ENCODE measurements at places on chromosomes 1 and 21.

GRCh38 chr1:6578624-6579373, 995 bp upstream of the ZBTB48 start:
- no peak for DNase-seq

GRCh38 chr1:98389809-98390208, 271.7 kb upstream of the SNX7 start:
- DNase-seq: no peak

DNA sequence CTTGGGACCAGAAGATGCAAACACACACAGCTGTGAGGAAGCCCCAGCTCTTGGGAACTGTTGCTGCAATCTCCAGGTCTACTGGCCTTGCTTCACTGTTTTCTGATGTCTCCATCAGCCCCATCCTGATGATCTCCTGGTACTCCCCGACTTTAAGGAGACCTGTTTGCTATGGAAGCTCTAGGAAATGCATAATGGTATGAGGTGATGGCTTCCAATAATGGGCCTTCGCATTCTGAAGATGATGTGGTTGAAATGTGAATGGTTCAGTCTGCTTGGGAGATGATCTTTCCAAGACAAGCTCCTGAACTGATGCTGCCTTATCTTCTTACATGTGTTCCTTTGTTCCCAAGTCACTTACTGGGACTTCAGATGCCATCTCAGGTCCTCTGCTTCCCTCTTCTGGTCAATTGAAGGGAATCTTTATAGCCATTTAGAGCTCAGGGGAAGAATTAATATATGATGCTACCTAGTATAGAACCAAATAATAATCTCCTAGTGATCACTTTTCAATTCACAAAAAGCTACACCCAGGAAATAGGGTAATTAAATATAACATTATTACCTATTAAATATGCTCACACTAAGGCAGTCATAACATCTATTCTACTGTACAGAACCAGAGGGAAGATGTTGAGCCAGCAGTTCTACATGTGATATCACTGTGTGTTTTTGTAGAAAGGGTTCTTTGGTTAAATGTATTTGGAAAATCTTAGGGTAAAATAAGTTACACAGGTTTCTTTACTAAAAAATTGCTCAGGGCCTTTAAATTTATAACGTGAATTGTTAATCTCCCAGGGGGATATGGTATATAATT, 73.9 kb upstream of the VTCN1 start:
- DNase-seq: no peak

- DNase-seq: no peak
Measured at GRCh38 chr1:220928320-220928719, 49.1 kb downstream of the HLX start.

DNA sequence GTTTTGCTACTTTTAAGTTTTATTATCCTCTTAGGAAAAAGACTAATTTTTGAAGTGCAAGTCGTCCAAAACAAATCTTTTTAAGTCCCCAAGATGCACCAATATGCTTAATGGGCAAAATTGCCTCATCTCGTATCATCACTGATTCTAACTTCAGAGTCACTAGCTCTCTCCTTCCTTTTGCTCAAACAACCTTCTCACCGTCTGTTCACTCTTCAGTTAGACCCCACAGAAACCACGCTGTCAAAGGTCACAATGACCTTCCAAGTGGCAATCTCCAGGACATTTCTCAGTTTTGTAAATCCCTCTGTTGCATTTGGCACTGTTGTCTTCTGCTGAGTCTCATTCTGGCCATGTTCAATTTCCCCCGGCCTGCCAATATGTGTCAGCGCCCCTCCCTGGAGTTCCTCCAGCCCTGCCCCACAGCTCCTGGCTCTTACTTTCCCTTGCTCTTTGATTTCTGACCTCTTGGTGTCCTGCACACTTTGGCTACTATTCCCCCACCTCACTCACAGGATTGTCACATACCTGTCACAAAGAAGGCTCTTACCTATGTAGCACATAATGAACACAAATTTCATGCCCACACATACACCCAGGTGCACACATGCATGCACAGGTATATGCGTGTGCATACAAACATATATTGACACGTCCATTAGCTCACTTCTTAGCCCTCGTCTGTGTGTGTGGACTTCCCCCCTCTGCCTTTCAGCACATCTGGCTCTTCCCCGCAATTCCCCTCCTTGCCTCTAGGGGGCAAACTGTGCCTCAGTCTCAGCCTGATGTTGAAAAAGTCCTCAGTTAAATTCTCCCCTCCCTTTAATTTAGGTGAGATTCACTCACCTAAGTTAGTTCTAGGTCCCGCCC, 354.0 kb upstream of the DUSP10 start:
- peak; percentile 52 for DNase-seq

DNA sequence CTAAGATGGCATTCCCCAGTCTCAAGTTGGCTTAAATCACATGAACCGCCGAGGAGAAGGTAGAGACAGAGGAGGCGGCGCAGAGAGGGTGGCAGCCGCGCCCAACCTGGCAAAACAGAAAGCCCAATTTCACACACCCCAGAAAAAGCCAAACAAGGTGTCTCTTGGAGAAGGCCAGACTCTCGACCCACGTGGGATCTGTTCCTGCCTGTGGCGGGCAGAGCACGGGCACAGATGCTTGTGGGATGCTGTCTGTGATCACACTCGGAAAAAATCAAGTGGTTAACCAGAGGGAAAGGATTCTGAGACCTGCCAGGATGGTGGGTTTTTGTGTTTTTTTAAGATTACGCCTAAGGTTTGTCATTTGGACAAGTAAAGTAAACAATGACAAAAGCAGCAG, 80.7 kb downstream of the MRPL37 start:
- no peak for DNase-seq

- no peak for DNase-seq
Measured at GRCh38 chr21:44445145-44445812, 10.0 kb upstream of the LRRC3 start.

DNA sequence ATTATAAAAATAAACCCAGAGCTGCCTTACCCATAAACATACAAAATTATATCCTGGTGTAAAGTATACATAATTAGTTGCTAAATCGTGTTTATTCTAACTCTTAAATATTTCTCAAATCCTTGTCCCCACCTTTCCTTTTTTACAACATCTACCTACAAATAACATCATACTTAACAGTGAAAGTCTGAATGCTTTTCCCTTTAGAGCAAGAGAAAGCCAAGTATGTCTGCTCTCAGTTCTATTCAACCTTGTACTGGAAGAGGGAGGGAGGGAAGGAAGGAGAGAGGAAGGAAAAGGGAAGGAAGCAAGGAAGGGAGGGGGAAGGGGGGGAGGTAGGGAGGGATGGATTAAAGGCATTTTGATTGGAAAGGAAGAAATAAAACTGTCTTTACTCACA, 14.6 kb downstream of the DOCK7 start:
- DNase-seq: no peak

DNA sequence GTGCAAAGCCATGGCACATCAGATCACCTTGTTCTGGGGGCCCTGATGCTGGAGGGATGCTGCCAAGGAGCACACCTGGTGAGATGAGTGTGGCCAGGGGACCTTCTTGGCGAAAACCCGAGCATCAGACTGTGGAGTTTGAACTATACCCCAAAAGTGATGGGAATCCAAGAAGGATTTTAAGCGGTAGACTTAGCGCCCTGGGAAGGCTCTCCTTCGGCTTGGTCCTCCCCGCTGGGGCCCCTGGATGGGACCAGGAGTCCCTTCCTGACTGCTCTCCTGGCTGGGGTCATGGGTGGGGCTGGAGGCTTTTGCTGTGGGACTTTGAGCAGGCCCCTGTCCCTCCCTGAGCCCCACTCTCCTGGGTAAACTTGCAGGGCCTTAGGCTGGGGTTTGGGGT, 10.5 kb downstream of the ZNF362 start:
- DNase-seq: no peak

- DNase-seq: no peak
Measured at GRCh38 chr1:110420874-110421793, 13.6 kb upstream of the LAMTOR5 start.

DNA sequence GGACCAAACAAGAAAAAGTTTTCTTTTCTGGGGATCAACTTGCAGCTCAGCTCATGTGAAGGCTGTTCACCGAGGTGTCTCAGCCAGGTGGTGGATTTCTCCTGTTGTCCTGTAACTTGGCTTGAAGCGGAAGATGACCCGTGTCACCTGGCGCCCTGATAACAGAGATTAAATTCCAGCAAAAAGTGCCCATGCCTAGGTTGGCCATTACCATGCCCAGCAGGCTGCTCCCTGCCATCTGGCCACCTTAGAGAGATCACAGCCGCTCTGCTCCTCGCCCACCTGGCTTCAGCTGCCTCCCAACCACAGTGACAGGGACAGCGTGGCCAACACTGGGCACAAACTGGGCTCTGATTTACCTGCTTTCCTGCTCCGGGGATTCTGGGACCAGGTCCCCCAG, 149.5 kb downstream of the ZBTB18 start:
- DNase-seq: no peak

- DNase-seq: no peak
Measured at GRCh38 chr1:62467092-62467491, 30.2 kb downstream of the USP1 start.

GRCh38 chr1:21298981-21299391, 8.7 kb upstream of the ECE1 start:
- DNase-seq: no peak

DNA sequence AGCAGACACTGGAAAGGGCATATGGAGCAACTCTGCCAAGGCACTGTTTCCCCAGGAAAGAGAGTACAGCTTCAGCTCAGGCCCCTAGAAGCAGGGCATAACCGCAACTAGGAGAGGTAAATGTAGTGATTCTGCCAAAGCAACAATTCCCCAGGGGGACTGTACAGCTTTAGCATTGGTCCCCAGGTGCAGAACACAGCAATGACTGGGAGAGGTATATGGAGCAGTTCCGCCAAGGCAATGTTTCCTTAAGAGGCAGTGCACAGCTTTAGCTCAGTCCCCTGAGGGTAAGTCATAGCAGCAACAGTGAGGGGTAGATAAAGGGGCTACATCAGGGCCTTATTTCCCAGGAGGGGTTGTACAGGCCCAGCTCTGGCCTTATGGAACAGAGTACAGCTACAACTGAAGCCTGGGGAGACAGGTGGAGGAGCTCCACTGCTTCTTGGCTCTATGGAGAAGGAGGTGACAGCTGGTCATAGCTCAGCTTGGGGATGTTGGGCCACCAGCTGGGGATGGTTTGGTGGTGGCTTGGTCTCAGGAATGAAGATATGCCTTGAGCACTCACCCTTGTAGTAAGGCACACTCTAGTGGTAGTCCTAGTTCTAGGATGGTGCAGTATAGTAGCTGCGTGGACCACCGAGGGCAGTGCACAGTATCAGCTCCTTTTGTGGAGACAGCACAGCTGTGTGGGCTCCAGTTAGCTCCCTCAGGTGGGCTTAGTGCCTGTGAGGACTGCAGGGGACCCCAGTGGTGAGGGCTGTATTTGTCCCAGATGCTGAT, 582.7 kb downstream of the PTPRC start:
- DNase-seq: no peak

DNA sequence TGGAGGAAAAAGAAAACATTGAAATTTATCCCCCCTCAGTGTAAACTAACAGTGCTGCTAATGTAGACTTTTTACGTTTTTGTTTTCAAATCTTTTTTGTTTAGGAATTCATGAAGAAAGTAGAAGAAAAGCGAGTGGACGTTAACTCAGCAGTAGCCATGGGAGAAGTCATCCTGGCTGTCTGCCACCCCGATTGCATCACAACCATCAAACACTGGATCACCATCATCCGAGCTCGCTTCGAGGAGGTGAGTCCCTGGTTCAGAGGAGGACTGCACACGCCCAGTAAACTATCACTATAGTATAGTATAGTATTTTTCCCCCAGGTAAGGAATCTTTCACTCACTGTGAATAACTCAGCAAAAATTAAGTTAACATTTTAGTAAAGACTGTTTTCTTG, 37.8 kb upstream of the BMP8A start:
- DNase-seq: no peak

- no peak for DNase-seq
Measured at GRCh38 chr21:44424608-44425306, 30.6 kb upstream of the LRRC3 start.

- no peak for DNase-seq
Measured at GRCh38 chr1:118947790-118948189, 40.4 kb downstream of the TBX15 start.

DNA sequence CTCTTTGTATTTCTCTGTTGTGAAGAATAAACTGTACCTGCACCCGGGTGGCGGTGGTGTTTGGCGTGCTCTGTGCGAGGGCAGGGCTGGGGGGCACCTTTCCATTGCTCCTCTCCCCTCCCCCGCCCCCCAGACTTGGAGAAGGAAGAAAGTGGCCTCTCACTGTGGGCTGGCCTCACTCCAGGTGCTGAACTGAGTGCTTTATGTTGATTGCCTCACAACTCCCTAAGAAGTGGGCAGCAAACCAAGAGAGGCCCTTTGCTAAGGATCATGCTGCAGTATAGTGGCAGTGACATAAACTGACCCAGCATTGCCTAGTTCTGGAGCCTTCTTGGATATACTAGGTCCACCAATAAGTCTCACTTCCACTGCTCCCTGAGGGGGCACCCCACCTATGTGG, 20.2 kb downstream of the A3GALT2 start:
- no peak for DNase-seq

Measured in T-helper 9 cell (primary cell).